Placental epithelial cell (primary cell): ENCODE measurements at places on chromosomes 7 and 10. TPM values are rescaled to one million over a fixed set of nuclear protein-coding genes. Genes with fewer than 3 reads are reported as not detected.

Gene SEMA3C
- total RNA-seq: 325 and 489 TPM in 2 replicates

Gene EGFR
- 70.7 and 125 TPM in 2 replicates for total RNA-seq

Gene LLCFC1
- total RNA-seq: not detected in 2 replicates

Gene CFAP69
- 2.3 and 2.7 TPM in 2 replicates for total RNA-seq

Gene ZNF487
- 2.9 and 5.9 TPM in 2 replicates for total RNA-seq

Gene ABCB4
- not detected in 2 replicates for total RNA-seq

Gene CTTNBP2
- total RNA-seq: 0.39 and 0.43 TPM in 2 replicates

Gene MYOZ1
- 0.43 and 0.79 TPM in 2 replicates for total RNA-seq

Gene CHCHD2
- 188 and 425 TPM in 2 replicates for total RNA-seq

Gene CYP26A1
- total RNA-seq: not detected in 2 replicates

Gene PIP
- not detected in 2 replicates for total RNA-seq

Gene PPP1R3C
- total RNA-seq: 1.1 and 2.0 TPM in 2 replicates

Gene LRGUK
- total RNA-seq: under 0.01 and 0.33 TPM in 2 replicates

Gene STARD3NL
- total RNA-seq: 16.9 and 46.6 TPM in 2 replicates
